ENCODE measurements at places on chromosomes 16 and 17.

DNA sequence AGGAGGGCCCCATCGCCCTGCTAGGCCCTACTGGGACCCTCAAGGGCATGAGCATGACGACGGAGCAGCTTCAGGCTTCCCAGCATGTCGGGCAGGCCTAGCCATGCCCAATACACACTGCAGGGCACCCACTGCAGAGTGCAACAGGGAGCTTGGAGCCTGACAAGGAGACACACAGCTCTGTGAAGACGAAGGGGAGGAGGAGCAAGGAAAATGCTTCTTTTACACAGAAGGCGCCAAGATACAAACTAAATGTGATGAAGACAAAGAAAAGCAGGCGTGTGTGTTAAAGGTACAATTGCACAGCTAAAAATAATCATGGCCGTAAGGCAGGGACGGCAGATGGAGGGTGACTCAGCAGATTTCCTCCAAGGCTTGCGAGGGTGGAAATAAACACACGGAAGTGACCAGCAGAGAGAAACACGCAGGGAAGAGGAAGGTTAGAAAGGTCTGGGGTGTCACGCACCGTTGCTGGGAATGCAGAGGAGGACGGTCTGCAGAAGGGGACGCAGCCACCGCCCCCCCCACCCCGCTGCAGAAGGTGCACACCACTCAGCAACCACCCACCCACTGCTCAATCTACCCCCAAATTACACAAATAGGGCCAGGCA, 108.5 kb downstream of the ZNF778 start:
- DNase-seq = no peak

GRCh38 chr16:2799859-2800226, 1.6 kb downstream of the PRSS41 start:
- DNase-seq = no peak

DNA sequence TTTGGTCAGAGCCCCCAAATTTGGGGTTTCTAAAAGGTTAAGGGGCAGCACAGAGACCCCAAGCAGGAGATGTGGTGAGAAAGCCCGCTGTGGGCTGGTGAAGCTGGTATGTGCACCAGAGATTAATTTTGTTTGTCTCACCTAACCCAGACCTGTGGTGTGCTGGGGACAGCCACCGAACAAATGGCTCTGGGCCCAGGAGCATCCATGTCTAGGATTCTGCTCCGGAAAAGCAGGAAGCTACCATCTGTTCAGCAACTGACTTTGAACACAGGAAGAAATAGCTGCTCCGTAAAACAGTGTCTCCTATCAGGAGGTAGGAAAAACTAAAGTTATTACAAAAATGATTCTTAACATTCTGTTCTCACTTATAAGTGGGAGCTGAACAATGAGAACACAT, 2.7 kb upstream of the ZP2 start:
- no peak for DNase-seq

DNA sequence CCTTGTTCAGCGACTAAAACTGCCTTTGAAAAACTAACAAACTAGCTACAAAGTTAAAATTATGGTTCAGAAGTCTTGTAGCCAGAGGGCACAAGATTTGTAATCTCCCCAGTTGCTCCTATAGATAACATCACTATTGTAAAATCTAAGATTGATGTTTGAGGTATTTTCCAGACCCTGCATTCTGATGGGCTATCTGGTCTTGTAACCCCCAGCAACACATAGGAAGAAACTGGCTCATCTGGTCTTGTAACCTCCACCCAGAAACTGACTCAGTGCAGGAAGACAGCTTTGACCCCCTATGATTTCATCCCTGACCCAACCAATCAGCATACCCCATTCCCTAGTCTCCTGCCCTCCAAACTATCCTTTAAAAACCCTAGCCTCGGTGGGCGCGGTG, 12.3 kb upstream of the CHCT1 start:
- DNase-seq = no peak

DNA sequence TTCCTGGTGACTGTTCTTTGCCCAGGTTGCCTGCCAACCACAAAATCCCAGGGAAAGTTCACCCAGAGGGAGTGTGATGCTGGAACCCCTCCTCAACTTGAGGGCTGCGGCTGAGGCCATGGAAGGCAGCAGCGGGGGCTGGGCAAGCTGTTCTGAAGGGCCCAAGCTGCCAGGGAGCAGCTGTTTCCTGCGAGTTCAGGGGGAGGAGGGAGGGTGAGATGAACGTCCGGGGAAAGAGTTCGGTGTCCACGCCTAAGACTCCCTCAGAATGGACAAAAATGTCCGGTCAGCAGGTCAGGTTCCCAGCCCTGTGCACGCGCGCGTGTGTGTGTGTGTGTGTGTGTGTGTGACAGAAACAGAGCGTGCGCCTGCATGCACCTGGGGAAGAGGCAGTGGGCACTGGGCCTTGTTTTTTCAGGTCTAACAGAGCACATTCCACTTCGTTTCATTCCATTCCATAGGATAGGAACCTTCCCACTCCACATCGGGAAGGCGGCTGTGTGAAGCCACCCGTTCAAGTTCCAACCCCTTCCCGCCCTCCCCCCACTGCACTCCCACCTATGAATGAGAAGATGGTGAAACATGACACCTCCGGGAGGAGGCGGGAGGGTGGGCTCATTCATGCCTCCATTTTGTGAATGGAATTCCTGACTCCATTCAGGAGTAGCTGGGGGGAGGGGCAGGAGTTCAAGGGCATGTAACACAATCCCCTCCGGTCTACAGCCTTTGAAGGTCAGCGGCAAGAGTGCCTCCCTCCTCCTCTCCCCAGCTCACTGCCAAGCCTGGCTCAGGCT, 15.7 kb downstream of the ETV4 start:
- DNase-seq = no peak

DNA sequence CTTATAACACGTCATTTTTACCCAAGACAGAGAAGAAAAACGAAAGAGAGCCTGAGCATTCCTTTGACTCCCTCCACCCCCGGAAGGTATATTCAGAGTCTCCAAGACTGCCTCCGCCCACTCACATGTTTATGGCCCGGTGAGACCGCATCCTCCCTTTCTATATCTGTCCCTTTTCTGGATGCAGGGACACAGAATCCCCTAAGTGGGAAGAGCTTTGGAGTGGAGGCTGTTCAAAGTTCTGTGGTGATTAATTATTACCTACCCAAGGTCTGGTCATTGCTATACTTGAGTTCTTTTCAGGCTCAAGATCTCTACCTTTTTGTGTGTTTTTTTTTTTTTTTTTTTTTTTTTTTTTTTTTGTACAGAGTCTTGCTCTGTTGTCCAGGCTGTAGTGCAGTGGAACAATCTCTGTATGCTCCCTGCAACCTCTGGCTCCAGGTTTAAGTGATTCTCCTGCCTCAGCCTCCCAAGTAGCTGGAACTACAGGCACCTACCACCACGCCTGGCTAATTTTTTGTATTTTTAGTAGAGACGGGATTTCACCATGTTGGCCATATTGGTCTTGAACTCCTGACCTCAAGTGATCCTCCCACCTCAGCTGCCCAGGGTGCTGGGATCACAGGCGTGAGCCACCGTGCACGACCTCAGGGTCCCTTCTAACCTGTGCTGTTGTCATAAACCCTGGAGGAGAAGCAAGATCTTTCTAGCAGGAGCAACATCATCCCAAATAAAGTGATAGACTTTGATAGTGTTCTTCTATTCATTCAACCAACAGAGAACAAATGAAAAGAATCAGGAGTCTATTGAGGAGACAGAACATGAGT, 407.1 kb downstream of the WWOX start:
- no peak for DNase-seq

GRCh38 chr17:55743103-55743679, 7.7 kb upstream of the PCTP start:
- no peak for DNase-seq

- DNase-seq = no peak
Observed at GRCh38 chr16:76800196-76800595, 390.8 kb upstream of the MON1B start.

GRCh38 chr16:22661161-22661647, 150.5 kb downstream of the NPIPB5 start:
- no peak for DNase-seq

DNA sequence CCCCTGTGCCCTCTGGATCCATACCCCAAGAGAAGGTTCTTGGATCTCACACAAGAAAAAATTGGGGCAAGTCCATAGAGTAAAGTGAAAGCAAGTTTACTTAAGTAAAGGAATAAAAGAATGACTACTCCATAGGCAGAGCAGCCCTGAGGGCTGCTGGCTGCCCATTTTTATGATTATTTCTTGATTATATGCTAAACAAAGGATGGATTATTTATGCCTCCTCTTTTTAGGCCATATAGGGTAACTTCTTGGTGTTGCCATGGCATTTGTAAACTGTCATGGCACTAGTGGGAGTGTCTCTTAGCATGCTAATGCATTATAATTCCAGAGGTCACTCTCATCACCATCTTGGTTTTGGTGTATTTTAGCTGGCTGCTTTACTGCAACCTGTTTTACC, 70.8 kb downstream of the NLK start:
- DNase-seq = no peak

DNA sequence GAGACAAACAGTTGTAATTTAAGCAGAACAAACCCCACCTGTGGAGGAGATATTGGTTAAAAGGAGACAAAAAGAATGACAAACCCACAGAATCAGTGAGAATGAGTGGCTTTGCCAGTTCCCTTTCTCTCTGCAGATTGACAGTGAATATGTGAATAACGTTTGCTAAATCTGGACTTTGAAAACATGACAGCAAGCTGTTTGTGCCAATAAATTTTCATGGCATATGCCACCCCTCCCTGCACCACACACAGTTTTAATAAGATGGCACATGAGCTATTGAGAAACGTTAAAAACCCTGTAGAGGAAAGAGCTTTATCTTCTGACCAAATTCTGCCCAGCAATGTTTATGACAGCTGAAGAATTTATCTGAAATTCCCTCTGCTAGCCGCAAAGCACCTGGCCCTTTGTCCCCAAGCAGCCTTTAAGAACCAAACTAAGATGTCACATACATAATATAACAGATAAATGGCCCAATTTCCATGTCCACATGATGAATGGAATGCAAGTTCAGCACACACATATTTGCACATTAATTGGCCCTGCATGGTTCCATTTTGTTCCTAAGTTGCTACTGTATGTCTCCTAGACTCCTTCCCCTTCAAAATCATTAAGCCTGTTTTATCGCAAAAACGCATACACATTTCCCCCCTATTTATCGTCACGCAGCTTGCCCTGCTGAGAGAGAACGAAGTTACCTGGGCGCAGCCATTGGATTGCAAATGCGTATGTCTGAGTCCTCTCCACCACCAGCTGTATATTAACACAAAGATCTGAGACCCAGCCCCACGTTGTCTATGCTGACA, 773.5 kb upstream of the EEF2KMT start:
- no peak for DNase-seq

- no peak for DNase-seq
Observed at GRCh38 chr17:50771991-50772785, 4.9 kb upstream of the ANKRD40CL start.

DNA sequence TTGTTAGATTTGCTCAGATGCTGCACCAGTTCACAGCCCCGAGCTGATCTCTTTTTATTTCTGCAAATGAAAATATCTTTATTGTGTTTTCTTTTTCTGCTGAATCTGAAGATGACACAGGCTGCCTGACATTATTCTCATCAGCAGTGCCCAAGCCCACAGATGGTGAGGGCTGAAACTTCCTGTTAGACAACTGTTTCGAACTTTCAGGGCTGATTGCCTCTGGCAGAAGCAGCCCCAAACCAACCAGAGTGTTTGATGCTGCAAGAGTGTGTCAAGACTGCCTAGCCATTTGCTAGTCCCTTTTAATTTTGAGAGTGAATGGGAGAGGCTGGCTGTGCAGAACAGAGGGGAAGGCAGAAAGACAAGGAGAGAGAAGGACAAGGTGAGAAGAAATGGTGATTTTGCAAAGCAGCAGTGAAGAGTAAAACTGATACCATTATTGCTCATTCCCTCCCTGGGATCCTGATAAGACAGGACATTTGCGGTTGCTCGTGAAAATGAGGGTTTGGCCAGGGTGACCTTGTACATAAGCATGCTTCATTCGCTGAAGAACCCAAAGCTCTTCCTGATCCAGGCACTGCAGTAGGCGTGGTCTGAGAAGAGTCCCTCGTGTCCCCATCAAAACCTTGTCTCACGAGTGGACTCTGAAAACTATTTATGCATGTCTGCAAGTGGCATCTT, 77.2 kb downstream of the TMEM114 start:
- DNase-seq = no peak

DNA sequence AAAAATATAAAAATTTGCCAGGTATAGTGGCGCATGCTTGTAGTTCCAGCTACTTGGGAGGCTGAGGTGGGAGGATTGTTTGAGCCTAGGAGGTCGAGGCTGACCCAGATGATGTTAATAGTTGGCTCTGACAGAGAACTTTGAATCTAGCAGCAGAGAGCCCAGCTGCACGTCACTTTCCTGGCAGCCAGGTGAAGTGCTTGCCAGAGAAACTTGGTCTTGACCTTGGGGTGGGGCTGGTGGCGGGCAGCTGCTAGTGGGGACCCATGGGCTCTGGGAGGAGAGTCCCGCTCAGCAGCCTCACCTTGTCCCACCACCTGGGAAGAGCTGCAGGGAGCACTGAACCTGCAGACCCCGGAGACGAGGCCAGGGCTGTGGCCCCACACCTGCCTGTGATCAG, 3.1 kb upstream of the C16orf74 start:
- DNase-seq = no peak

- DNase-seq = no peak
Observed at GRCh38 chr17:76107509-76107908, 3.9 kb upstream of the EXOC7 start.

GRCh38 chr17:66855204-66855603, 20.3 kb downstream of the CACNG5 start:
- no peak for DNase-seq

GRCh38 chr17:28331891-28332420, 3.3 kb downstream of the IFT20 start:
- no peak for DNase-seq

DNA sequence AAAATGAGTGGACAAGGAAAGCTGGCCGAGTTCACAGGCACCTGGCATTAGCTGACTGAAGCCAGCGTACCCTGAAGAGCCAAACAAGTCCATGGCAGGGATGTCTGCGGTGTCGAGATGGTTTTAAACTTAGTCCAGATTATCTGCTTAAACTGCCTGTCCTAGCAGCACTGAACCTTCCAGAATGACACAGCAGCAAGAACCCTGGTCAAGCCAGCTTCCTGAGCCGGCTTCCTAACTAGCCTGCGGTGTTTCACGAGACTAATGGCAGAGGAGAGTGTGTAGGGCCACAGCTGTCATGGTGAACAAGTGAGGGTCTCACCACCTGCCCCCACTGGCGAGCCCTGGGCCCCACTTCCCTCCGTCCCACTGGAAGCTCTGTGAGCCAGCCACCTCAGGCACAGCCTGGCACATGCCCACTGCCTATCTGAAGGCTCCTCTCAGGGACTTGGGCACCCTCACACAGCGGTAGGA, 28.8 kb upstream of the MTSS2 start:
- DNase-seq = no peak

- DNase-seq = no peak
Observed at GRCh38 chr16:87855852-87856715, 13.2 kb downstream of the SLC7A5 start.

GRCh38 chr17:13086142-13086769, 68.4 kb upstream of the ELAC2 start:
- no peak for DNase-seq

All from stimulated activated CD8-positive, alpha-beta memory T cell treated with anti-CD3 and anti-CD28 coated beads, Interleukin-4, amount 100 ng/mL, for 1 hour (primary cell).